ENCODE measurements at places on chromosomes 5 and 9.

DNA sequence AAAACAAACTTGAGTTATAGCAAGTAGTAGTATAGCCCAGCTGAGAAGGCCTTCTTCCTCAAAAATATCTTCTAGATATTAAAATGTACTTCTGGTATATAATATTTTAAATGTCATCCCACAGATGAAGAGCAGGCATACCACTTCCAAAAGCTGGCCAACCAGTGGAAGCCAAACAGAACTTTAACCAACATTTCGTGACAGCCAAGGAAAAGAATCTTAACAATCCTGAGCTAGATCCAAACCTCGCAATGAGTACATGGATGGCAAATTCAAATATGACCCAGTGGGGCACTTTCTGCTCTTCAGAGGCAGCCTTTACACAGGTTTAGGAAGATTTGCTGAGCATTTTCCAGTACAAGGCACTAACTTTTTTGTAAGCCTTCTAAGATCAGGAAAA, 91.8 kb upstream of the ACO1 start:
- H3K4me1 ChIP-seq: no peaks in the 10 kb centered on the region
- H3K36me3 ChIP-seq: no peaks in the 10 kb centered on the region
- no peaks in the 10 kb centered on the region for H3K27me3 ChIP-seq
- no peak for DNase-seq

- H3K4me1 ChIP-seq: no peaks in the 10 kb centered on the region
- no peak overlapping the region for H3K27ac ChIP-seq
- DNase-seq: no peak
- H3K36me3 ChIP-seq: no peaks in the 10 kb centered on the region
Observed at GRCh38 chr9:81849631-81850259, 78.5 kb upstream of the SPATA31D4 start.

GRCh38 chr5:1791176-1791575, 8.5 kb downstream of the MRPL36 start:
- H3K36me3 ChIP-seq: peaks cover 19% of the 10 kb centered on the region
- H3K4me1 ChIP-seq: peaks cover 59% of the 10 kb centered on the region
- H3K27me3 ChIP-seq: no peaks in the 10 kb centered on the region

DNA sequence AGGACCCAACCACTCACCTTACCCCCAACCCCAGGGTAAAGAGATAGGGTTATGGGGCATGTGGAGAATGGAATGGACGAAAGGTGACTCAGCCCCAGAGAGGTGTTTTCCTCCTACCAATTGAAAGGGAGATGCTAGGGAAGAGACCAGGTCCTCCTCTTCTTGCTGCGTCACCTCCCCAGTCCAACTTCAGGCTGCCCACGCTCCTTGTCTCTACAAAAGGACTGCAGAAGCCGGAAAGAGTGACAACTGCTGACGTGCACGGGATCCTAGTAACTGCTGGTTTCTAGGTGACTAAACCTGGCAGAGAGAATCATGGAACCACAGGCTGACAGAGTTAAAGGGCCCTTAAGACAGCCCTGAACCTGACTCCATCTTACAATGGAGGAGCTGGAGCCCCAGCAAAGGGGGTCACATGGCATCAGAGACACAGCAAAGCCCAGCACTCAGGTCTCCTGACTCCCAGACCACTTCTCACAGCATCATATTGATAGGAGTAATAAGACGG, 2.2 kb downstream of the GPX3 start:
- H3K27me3 ChIP-seq: peaks cover 5% of the 10 kb centered on the region
- no peak overlapping the region for H3K4me3 ChIP-seq
- no peak overlapping the region for H3K27ac ChIP-seq
- H3K4me1 ChIP-seq: peaks cover 9% of the 10 kb centered on the region
- no peak for DNase-seq
- peaks cover 54% of the 10 kb centered on the region for H3K36me3 ChIP-seq

All from activated T-helper 2 cell treated with anti-CD3 and anti-CD28 coated beads, Interferon-gamma antibody, Interleukin-2, Interleukin-4, amounts not matched to agents 10 μg/mL and 5 μg/mL and 100 μg/mL, durations not matched to agents 14 hours and 24 hours and 36 hours (primary cell).